Stimulated activated CD4-positive, alpha-beta T cell treated with anti-CD3 and anti-CD28 coated beads, Interleukin-15, amount 100 ng/mL, for 1 hour (primary cell): ENCODE measurements at places on chromosomes 4 and X.

DNA sequence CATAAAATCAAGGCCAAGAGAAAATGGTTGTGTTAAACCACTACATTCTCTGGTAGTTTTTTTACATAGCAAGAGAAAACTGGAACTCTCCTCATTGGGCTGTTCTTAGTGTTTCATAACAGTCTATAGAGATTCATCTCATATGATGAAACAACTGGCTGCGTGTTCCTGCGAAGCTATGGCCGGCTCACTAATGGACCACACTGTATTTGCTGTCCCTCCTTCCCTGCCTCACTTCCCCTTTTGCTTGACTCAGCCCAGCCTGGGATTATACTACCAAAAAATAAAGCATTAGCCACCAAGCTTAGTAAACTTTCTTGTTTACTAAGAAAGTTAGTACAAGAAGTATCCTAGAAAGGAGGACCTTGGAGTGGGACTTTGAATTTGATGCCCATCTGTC lies 31.6 kb upstream of the LSM6 start:
- no peak for DNase-seq

- no peak for DNase-seq
These were observed 117.5 kb downstream of the DNAAF6 start for GRCh38 chrX:107323786-107324492.

DNA sequence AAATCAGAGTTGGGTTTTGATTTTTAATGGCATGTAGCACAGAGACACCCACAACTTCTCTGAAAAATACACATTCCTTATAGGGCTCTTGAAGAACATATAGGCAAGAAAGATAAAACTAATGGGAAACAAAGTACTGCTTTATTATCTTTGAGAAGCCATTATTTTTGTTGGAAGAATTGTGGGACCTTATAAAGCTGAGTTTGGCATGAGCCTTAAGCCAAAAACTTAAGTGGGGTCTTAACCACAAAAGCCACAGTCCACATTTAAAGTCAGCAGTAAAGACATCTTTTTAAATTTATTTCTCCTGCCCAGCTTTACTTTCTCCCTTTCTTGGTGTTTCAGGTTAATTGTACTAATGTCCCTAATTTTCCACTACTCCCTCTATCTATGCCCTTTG lies 1297.3 kb downstream of the C4orf33 start:
- no peak for DNase-seq

DNA sequence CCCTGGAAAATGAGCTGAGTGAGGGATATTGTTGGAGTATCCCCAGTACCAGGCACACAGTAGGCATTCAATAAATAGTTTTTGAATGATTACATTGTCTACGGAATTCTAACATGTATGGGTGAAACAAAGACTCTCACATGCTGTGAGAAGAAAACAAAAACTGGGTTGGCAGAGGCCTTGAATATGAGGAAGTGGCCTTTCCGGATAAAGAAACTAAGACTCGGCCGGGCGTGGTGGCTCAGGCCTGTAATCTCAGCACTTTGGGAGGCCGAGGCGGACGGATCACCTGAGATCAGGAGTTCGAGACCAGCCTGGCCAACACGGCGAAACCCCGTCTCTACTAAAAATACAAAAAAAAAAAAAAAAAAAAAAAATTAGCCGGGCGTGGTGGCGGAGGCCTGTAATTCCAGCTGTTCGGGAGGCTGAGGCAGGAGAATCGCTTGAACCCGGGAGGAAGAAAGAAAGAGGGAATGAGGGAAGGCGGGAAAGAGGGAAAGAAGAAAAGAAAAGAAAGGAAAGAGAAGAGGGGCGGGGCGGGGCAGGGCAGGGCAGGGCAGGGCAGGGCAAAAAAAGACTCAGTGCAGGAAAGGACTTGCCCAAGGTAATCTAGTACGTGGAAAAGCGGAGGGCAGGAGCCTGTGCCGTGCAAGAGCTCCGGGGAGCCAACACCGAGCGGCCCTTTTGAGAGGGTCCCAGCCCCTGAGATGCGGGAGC lies 689 bp upstream of the TMA16 start:
- DNase-seq = no peak

DNA sequence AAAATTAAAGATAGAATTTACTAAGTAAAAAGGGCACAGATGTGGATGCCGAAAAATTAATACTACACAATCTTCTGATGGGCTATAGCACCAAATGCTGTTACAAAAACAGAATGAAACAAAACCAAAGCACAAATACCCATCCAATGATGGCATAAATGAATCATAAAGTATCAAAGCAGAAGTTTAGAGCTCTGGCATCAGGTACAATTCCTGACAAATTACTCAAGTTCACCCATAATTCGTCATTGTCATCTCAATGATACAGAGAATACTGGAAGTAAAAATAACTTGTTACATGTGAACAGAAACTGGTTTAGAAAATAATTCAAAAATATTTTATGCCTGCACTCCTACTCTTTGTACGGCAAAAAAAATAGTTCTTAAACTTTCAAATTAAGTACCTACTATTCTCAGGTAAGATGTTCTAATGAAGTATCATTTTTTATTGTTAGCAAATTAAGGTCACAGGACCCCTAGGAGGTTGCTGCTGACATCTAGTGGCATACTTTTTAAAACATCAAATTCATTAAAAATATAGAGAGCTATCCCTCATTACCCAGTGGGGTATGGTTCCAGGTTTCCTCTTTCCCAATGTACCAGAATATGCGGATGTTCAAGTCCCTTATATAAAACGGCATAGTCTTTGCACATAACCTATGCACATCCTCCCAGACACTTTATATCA lies 126.1 kb downstream of the INPP4B start:
- DNase-seq = no peak

DNA sequence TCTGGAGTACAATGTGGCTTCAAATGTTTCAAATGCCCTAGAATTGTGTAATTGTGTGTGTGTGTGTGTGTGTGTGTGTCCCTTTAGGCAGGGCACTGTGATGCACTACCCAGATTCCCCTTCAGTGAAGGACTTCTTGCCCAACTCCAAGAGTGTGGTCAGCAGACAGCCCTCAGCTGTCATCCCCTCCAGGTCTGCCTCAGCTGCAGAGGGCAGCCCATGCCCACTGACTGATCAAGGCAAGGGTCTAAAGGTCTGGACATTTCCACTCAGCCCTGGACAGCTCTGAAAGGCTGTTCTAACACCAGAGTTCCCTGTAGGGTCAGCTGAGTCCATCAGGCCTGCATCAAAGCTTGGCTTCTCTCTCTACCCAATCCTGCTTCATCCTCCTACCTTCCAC lies 83.9 kb upstream of the USP9X start:
- no peak for DNase-seq

- no peak for DNase-seq
These were observed 153.0 kb downstream of the SMIM20 start for GRCh38 chr4:26067035-26067434.

GRCh38 chr4:25564836-25565235 lies 90.8 kb upstream of the SLC34A2 start:
- no peak for DNase-seq

DNA sequence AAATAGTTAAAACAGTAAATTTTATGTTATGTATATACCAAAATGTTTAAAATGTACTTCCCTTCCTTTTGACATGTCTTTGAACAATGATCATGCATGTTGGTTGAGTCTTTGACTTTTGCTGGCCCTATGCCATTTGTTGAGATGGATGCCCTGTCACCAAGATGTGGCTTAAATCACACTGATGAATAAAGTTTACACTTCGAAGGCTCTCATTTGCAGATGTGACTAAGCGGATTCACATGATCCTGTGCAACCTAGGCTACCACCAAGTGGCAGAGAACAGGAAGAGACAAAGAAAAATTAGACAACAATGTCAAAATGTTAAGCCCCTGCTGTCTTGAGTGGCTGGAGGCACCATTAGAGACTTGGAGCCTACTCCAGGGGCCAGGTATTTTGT lies 139.9 kb downstream of the RAB28 start:
- no peak for DNase-seq

GRCh38 chr4:26715636-26716242 lies 131.9 kb downstream of the TBC1D19 start:
- no peak for DNase-seq

GRCh38 chr4:108210989-108211835 lies 42.5 kb upstream of the LEF1 start:
- no peak for DNase-seq

GRCh38 chrX:97609938-97610337 lies 726.2 kb downstream of the RPA4 start:
- DNase-seq = no peak

DNA sequence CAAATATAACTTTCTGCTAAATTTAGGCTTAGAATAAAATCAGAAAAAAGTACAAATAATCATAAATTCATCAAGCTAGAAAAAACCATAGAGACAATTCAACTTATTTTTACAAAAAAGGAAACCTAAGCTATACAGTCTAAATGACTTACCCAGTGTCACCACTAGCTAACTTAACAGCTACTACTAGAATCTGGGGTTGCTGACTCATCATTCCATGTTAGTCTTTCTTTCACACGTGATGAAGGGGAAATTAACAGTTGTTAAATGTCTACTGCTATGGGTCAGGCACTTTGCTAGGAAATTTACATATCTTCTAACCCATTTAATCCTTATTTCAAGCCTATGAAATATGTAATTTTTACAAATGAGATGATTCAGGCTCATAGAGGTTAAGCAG lies 349.3 kb upstream of the GALNT7 start:
- DNase-seq = no peak

GRCh38 chrX:136856050-136856449 lies 24.5 kb downstream of the RBMX start:
- DNase-seq = no peak

GRCh38 chr4:138510053-138510452 lies 267.9 kb upstream of the SLC7A11 start:
- DNase-seq = no peak

DNA sequence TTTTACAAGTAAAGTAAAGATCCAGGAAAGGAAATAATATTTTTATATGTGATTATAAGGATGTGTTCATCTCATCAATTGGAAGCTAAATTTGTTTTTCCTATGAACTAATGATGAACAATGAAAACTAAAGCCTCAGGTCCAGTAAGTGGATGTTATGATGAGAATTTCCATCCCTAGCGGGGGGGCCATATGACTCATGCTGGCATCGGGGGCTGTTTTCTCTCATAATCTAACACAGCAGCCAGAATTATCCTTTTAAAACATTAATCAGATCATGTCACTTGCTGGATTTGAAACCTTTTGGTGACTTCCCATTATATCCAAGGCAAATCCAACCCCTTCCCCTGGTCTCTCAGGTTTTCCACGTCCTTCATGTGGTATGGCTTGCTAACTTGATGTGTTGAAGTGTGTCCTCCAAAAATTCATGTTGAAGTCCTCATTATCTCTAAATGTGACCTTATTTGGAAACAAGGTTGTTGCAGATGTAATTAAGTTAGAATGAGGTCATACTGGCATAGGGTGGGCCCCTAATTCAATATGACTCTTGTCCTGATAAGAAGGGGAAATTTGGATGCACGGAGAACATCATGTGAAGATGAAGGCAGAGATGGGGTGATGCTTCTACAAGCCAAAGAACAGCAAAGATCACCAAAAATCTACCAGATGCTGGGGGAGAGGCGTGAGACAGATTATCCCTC lies 96.8 kb downstream of the AKAP4 start:
- no peak for DNase-seq

DNA sequence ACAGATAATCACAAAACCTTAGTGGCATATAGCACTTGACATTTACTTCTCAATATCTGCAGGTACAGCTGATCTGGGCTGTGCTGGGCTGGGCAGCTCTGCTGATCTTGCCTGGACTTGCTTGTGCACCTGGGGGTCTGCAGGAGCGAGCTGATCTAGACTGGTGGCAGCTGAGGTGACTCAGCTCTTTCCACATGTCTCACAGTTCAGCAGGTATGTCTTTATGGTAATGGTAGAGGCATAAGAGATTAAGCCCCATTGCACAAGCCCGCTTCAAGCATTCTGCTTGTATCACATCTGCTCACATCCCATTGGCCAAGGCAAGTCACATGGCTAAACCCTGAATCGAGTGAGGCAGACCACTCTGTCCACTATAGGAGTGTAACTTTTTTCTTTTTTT lies 506.7 kb downstream of the BCOR start:
- DNase-seq = no peak

DNA sequence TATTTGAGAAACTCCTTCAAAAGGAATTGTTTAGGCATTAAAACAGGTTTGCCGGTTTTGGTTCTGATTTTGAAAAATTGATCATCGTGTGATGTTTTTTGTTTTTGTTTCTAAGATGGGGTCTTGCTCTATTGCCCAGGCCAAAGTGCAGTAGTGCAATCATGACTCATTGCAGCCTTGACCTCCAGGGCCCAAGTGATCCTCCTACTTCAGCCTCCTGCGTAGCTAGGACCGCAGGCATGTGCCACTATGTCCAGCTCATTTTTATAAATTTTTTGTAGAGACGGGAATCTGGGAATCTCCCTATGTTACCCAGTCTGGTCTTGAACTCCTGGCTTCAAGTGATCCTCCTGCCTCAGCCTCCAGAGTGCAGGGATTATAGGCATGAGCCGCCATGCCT lies 35.0 kb downstream of the CLCN3 start:
- no peak for DNase-seq

GRCh38 chr4:36348403-36348938 lies 67.1 kb downstream of the DTHD1 start:
- DNase-seq = no peak

GRCh38 chrX:84320614-84321013 lies 132.6 kb upstream of the RPS6KA6 start:
- no peak for DNase-seq

DNA sequence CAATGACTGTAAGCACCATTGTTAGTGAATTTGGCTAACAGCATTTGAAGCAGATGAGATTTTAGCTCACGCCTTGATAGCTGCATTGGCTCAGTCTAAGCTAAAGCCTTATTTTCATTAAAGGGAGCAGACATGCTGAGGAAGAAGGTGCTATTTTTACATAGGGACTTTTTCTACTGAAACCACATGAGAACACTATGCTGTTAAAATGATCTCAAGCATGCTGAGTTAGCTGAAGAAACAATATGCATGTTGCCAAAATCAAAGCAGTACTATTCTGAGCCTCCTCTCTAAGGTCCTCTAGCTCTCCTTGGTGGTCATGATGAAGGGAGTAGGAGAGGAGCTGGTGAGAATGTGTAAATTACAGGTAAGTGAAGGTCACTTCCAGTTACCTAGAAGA lies 134.4 kb upstream of the JADE1 start:
- DNase-seq = no peak

GRCh38 chr4:84681486-84682274 lies 98.8 kb downstream of the CDS1 start:
- no peak for DNase-seq

DNA sequence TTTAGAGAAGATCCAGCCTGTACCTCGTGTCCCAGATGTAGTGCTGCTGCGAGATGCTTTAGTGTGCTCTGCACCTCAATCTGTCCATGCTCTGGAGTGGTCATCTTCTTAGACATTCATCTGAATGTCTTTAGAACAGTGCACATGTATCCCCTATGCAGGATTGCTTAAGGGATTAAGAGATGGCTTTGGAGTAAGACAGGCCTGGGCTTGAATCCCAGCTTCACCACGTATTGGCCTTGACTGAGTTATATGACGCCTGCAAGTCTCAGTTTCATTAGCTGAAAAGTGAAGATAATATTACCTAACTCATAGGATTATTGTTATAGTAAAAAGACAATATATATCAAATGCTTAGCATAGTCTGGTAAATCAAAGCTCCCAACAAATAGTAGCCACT lies 98.3 kb downstream of the NFKB1 start:
- no peak for DNase-seq

GRCh38 chr4:97759785-97760184 lies 383.5 kb downstream of the STPG2 start:
- DNase-seq = no peak
